Activated naive CD8-positive, alpha-beta T cell treated with anti-CD3 and anti-CD28 coated beads, Interleukin-2, amount 10 ng/mL, durations not matched to agents 7 days and 5 days (primary cell): ENCODE measurements at places on chromosomes 3 and 15. TPM values are rescaled to one million over a fixed set of nuclear protein-coding genes. Genes with fewer than 3 reads are reported as not detected.
A peak's percentile ranks its signal among the peaks of the same experiment; 100 is the strongest.

GRCh38 chr15:99135194-99135593 is 30.3 kb downstream of the SYNM start:
- H3K36me3 ChIP-seq = no peaks in the 10 kb centered on the region
- no peaks in the 10 kb centered on the region for H3K4me1 ChIP-seq
- no peak for DNase-seq
- H3K27me3 ChIP-seq = peaks cover 3% of the 10 kb centered on the region
- no peak overlapping the region for H3K4me3 ChIP-seq

The COL8A1 gene
- total RNA-seq = not detected

The MKRN3 gene
- 2.9 TPM for total RNA-seq

- H3K4me1 ChIP-seq = peaks cover 47% of the 10 kb centered on the region
- H3K36me3 ChIP-seq = peaks cover 33% of the 10 kb centered on the region
- peak overlapping the region; percentile 78 for H3K27ac ChIP-seq
- H3K4me3 ChIP-seq = peak overlapping the region; percentile 73
- no peaks in the 10 kb centered on the region for H3K27me3 ChIP-seq
Measured at GRCh38 chr15:94297558-94297957, 66.2 kb downstream of the MCTP2 start.

The PRR20G gene
- not detected for total RNA-seq

- H3K27me3 ChIP-seq = peaks cover 40% of the 10 kb centered on the region
- no peak overlapping the region for H3K27ac ChIP-seq
- H3K4me1 ChIP-seq = peaks cover 28% of the 10 kb centered on the region
- no peaks in the 10 kb centered on the region for H3K36me3 ChIP-seq
- DNase-seq = peak; percentile 70
Measured at GRCh38 chr15:98649472-98650416, 1.4 kb downstream of the IGF1R start.

DNA sequence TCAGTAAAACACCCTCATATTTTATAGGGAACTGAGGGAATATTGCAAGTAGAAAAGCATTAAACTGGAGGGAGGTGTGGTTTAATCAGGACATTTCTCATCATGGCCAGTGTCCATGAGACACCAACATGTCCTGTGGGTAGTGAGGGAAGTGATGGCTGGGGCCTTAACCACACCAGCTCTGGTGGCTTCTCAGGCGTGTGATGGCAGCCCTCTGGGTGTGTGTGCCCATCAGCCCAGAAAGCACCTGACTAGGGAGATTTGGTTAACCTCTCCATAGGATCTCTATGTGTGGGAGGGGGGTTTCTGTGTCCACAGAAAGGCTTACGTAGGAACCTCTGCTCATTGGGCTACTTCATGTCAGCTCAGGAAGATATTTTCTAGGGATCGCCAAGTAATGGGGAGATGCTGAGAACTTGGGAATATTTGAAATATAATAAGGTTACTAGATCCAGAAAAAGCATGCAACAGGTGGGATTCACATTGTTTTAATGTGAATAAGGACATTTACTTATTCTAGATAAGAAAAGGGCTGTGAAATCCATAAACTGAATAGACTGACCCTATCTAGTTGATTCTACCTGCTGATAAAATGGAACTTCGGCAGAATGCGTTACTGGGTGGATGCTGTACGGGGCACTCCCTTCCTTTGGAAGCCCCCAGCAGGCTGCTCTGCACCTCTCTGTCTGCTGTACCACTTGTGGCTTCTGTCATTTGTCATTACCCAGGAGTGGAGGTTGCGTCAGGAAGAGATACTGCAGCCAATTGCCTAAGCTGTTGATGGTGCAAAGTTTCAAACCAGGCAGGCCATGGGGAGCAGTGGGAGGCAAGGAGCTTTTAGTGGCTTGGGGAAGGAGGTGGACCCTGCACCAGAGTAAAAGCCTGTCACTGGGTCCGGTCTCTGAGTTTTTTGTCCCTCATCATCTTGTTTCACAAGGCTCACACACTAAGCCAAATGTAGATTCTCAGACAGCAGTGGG is 21.5 kb downstream of the PDHB start:
- no peaks in the 10 kb centered on the region for H3K27me3 ChIP-seq
- no peak overlapping the region for H3K27ac ChIP-seq
- peaks cover 6% of the 10 kb centered on the region for H3K4me1 ChIP-seq
- DNase-seq = no peak
- H3K36me3 ChIP-seq = peaks cover 22% of the 10 kb centered on the region

GRCh38 chr3:179551349-179552105 is 11.2 kb upstream of the ACTL6A start:
- no peak overlapping the region for H3K27ac ChIP-seq
- H3K4me3 ChIP-seq = no peak overlapping the region
- no peaks in the 10 kb centered on the region for H3K36me3 ChIP-seq
- DNase-seq = no peak

- H3K4me3 ChIP-seq = no peak overlapping the region
- H3K27ac ChIP-seq = no peak overlapping the region
- peaks cover 12% of the 10 kb centered on the region for H3K27me3 ChIP-seq
- peak; percentile 71 for DNase-seq
Measured at GRCh38 chr3:14261229-14261628, 82.6 kb downstream of the LSM3 start.

The LARP6 gene
- total RNA-seq = not detected

GRCh38 chr3:88219138-88219792 is 69.5 kb downstream of the C3orf38 start:
- no peaks in the 10 kb centered on the region for H3K27me3 ChIP-seq
- H3K27ac ChIP-seq = no peak overlapping the region
- H3K4me1 ChIP-seq = no peaks in the 10 kb centered on the region
- no peaks in the 10 kb centered on the region for H3K36me3 ChIP-seq
- no peak for DNase-seq

The GRAMD1C gene
- total RNA-seq = 2.2 TPM

DNA sequence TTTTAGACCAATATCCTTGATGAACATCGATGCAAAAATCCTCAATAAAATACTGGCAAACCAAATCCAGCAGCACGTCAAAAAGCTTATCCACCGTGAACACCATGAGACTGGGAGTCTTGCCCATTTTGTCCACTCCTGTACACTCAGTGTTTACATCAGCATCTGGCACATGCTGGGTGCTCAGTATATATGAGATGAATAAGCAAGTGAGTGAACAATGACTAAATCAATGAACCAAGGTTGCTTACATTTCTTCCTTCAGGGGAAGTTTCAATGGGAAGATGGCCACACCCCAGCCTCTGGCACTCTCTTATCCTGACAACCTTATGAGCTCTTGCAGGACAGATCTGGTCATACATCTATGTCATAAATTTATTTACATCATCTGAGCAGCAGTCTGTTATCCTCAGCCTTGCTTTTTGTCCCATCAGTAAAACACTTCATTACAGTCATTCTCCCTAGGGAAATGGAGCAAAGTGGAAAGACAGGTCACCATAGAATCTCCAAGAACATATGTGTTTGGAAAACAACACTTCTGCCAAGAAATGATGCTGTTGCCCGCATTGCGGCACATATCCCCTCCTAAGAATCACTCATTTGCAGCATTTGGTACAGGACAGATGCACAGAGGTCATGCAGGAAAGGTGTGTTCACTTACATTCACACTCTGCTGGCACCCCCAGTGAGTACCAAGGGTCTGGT is 171.8 kb upstream of the EIF1B start:
- no peak overlapping the region for H3K27ac ChIP-seq
- H3K4me1 ChIP-seq = no peaks in the 10 kb centered on the region
- H3K27me3 ChIP-seq = peaks cover 2% of the 10 kb centered on the region
- H3K4me3 ChIP-seq = no peak overlapping the region
- H3K36me3 ChIP-seq = no peaks in the 10 kb centered on the region

DNA sequence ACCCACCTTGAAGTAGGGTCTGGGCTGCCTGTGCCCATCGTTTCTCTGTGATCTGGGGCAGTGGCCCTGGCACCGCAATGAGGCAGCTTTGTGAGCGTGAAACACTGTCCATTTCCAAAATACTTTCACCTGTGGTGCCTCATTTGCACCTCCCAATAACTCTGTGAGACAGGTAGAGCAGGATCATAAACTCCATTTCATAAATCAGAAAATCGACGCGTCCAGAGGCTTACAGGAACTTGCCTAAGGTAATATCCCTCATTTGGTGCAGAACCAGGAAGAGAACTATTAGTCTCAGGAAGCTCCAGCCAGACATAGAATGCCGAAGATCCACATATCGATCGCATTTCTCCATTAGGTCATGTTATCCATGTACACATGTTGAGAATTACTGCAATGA is 38.2 kb upstream of the SEMA4B start:
- no peaks in the 10 kb centered on the region for H3K36me3 ChIP-seq
- no peak overlapping the region for H3K4me3 ChIP-seq
- H3K27ac ChIP-seq = no peak overlapping the region
- H3K4me1 ChIP-seq = peaks cover 9% of the 10 kb centered on the region
- DNase-seq = no peak

- H3K4me1 ChIP-seq = peaks cover 5% of the 10 kb centered on the region
- H3K27me3 ChIP-seq = peaks cover 66% of the 10 kb centered on the region
- H3K4me3 ChIP-seq = no peak overlapping the region
- no peak for DNase-seq
- no peak overlapping the region for H3K27ac ChIP-seq
- H3K36me3 ChIP-seq = no peaks in the 10 kb centered on the region
Measured at GRCh38 chr3:179455954-179456353, 4.7 kb upstream of the GNB4 start.

- no peaks in the 10 kb centered on the region for H3K4me1 ChIP-seq
- no peak for DNase-seq
- peaks cover 28% of the 10 kb centered on the region for H3K27me3 ChIP-seq
- no peaks in the 10 kb centered on the region for H3K36me3 ChIP-seq
Measured at GRCh38 chr15:99042892-99043291, 35.3 kb upstream of the PGPEP1L start.

GRCh38 chr15:79858469-79858868 is 38.3 kb downstream of the MTHFS start:
- H3K4me3 ChIP-seq = no peak overlapping the region
- no peaks in the 10 kb centered on the region for H3K27me3 ChIP-seq
- no peak overlapping the region for H3K27ac ChIP-seq
- peaks cover 11% of the 10 kb centered on the region for H3K4me1 ChIP-seq
- no peak for DNase-seq

DNA sequence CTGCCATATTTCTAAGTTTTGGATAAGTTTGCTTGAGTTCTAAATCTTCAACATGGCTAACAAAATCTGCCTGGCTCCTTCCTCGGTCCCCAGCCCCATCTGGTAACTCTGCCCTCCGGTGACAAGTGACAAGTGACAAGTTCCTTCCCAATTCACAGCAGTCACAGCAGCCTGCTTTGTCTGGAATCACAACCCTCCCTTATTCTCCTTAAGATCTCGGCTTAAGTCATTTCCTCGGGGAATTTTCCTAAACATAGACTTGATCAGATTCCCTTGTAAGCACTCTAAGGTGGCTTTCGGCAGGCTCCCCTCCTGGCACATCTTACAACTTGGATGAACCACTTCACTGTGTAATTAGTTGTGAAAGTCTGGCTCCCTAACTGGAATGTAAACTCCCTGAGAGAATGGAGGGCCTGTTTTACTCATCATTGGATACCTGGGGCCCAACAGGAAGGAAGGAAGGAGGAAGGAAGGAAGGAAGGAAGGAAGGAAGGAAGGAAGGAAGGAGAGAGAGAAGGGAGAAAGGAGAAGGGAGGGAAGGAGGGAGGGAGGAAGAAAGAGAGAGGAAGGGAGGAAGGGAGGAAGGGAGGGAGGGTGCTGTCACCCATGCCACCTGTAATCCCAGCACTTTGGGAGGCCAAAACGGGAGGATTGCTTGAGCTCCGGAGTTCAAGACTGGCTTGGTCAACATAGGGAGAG is 126.4 kb downstream of the SHQ1 start:
- H3K4me3 ChIP-seq = no peak overlapping the region
- H3K4me1 ChIP-seq = peaks cover 4% of the 10 kb centered on the region
- H3K27me3 ChIP-seq = no peaks in the 10 kb centered on the region
- no peak overlapping the region for H3K27ac ChIP-seq
- no peak for DNase-seq

The C15orf62 gene
- 2.4 TPM for total RNA-seq

DNA sequence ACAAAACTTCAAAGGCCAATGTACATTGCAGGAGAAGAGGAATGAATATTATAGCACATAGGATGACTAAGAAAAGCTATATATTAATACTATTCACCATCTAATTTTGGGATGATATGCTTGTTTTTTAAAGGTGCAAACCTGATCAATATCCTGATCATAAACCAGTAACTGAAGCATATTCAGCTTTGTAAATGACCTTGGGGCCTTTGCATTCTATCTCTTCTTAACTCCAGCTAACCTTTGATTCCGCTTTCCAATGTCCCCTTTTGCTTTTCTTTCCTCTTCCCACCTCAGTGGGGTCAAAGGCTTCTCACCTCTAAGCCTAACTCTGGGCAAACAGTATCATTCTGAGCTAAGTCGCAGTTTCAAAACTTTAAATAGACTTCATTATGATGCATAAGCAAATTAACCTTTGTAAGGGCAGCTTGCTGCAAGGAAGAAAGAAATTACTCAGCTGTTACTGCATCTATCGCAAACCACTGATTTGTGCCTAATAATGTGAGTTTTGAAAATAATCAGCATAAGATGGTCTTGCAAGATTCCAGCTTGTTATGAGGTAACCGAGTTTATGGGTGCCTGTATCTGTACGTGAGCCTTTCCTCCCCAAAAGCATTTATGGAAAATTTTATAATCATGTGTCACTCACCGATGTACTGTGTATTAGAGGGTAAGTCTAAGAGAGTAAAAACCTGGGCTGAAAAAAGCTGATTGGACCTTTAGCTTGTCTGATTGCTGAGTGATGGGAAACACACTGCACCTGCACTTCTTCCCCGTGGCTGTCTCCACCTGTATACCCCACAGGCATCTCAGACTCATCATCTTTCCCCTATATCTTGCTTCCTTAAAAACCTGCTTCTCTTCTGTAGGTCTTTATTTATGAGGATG is 116.8 kb downstream of the TPRG1 start:
- DNase-seq = no peak
- H3K4me1 ChIP-seq = peaks cover 14% of the 10 kb centered on the region
- H3K4me3 ChIP-seq = no peak overlapping the region
- H3K27me3 ChIP-seq = no peaks in the 10 kb centered on the region

DNA sequence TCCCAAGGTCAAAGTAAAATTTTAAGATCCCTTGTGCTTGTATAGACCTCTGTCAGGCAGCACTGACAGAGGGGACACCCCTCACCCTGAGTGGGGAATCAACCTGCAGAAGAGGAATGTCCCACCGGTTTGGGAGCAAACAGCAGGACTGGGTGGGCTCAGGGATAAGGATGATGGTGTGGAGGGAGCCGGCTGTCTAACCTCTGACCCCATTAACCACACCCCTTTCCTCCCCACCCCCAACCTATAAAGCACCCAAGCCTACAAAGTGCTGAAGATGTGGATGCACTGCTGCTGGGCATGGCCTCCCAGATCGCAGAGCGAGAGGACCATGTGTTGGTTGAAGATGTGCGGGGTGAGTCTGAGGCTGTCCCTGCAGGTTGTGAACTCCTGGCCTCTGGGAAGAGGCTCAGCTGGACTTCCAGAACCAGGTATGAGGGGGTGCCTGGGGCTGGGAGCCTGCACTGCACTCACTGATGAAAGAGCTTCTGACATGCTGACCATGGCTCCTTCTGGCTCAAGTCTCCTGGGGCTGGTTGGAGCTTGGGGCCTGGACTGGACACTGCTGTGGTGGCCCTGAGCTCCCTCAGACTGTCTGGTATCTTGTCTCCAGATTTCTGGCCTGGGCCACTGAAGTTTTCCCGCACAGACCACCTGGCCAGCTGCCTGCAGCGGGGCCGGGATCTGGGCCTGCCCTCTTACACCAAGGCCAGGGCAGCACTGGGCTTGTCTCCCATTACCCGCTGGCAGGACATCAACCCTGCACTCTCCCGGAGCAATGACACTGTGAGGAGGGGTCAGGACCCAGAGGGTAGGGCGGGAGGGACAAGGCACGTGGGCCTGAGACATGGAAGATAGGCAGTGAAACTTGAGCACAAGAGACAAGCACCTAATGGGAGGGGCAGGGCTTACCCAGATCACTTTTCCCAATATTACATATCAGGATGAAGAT is 9.3 kb downstream of the DUOX1 start:
- H3K4me1 ChIP-seq = peaks cover 8% of the 10 kb centered on the region
- DNase-seq = no peak
- H3K27ac ChIP-seq = no peak overlapping the region
- no peaks in the 10 kb centered on the region for H3K36me3 ChIP-seq
- H3K4me3 ChIP-seq = no peak overlapping the region
